ENCODE measurements at places on chromosomes 5 and 9. TPM values are rescaled to one million over a fixed set of nuclear protein-coding genes. Genes with fewer than 3 reads are reported as not detected.

The RORB gene
- 0.07 TPM for total RNA-seq

The LCN9 gene
- not detected for total RNA-seq

The CAMK2A gene
- total RNA-seq = not detected

The MRPS2 gene
- total RNA-seq = 38.9 TPM

The CD72 gene
- total RNA-seq = 7.3 TPM

The PRDM9 gene
- not detected for total RNA-seq

The MUSK gene
- total RNA-seq = not detected

The ZDHHC11 gene
- 20.6 TPM for total RNA-seq

The PCDHGA6 gene
- 0.57 TPM for total RNA-seq

The SH3TC2 gene
- total RNA-seq = not detected

The FCN2 gene
- total RNA-seq = not detected

The NME5 gene
- total RNA-seq = not detected

The PALM2AKAP2 gene
- not detected for total RNA-seq

The SELENOP gene
- not detected for total RNA-seq

The SHOC1 gene
- total RNA-seq = not detected

The GARNL3 gene
- 1.8 TPM for total RNA-seq
